ENCODE measurements at places on chromosomes 3 and 15. TPM values are rescaled to one million over a fixed set of nuclear protein-coding genes. Genes with fewer than 3 reads are reported as not detected.

Gene WNT5A
- total RNA-seq: 4.4 TPM

Gene ABI3BP
- 1.3 TPM for total RNA-seq

Gene RAB43
- 14.3 TPM for total RNA-seq

Gene PRR20G
- total RNA-seq: not detected

Gene TF
- total RNA-seq: 0.28 TPM

Gene PXK
- total RNA-seq: 52.6 TPM

Gene MAGEL2
- total RNA-seq: 0.37 TPM

Gene TAGLN3
- 0.74 TPM for total RNA-seq

Gene SUSD5
- 3.6 TPM for total RNA-seq

Gene ITPKA
- total RNA-seq: 0.92 TPM

Gene OSTN
- total RNA-seq: 0.57 TPM

Gene MUC20
- total RNA-seq: 0.74 TPM

Gene SENP5
- 46.2 TPM for total RNA-seq

Gene CCPG1
- total RNA-seq: 116 TPM

Gene APOD
- total RNA-seq: 0.43 TPM

Gene GREM1
- 307 TPM for total RNA-seq

Gene MB21D2
- 11.9 TPM for total RNA-seq

Gene HTR3D
- total RNA-seq: not detected

Gene ROBO1
- 98.5 TPM for total RNA-seq

Gene SMCO1
- total RNA-seq: not detected

Gene TGM5
- not detected for total RNA-seq

Gene RSRC1
- total RNA-seq: 31.7 TPM

Gene ST8SIA2
- not detected for total RNA-seq

Gene MYO5C
- 0.09 TPM for total RNA-seq

Gene ST3GAL6
- 4.8 TPM for total RNA-seq

Gene TTLL13
- 0.14 TPM for total RNA-seq

Gene ATP13A3
- 190 TPM for total RNA-seq
